ENCODE measurements at places on chromosomes 16 and 17.

GRCh38 chr16:83568345-83568744 lies 239.4 kb upstream of the HSBP1 start:
- DNase-seq, result no peak

DNA sequence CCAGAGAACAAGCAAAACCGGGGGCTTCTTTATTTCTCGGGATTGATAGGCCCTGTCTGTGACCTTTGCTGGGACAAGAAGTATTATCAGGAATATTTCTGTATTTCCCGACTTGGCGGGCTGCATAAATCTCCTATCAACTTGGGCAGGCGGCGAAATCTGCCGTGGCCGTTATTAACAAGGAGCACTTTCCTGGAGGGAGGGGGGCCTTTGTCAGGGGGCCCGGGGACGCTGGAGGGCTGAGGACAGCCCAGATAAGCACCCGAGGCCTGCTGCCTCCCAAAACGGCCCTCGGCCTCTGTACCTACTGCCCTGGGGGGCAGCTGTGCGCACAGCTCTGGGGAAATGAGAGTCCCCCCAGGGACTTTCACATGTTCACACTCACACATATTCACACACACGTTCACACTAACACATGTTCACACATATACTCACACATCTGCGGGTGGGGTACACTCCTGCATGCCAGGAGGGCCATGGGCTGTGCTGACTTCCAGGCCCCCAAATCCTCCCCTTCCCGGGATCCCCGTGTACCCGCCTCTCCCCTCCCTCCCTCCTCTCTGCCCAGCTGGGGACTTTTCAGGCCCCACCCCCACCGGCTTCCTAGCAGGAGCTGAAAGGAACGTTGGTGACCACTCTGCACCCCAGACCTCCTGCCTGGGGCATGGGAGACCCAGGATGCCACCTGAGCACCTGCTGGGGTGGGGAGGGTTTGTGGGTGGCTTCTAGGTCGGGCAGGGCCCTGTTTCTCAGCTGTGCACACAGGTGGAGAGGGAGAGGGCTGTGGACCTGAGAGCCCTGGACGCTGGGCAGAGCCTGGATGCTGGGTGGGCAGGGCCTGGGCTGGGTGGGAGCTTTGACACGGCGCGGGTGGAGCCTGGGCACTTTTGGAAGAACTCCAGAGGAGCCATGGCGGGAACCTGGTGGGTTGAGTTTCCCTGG lies 24.3 kb upstream of the GSE1 start:
- DNase-seq, result no peak

GRCh38 chr17:69093995-69094394 lies 33.3 kb upstream of the ABCA9 start:
- no peak for DNase-seq

- no peak for DNase-seq
Observed at GRCh38 chr17:78723001-78723796, 58.9 kb downstream of the CYTH1 start.
